Cerebellar nuclear complex (tissue), 1 donor: ENCODE measurements at places on chromosomes 4 and X.

DNA sequence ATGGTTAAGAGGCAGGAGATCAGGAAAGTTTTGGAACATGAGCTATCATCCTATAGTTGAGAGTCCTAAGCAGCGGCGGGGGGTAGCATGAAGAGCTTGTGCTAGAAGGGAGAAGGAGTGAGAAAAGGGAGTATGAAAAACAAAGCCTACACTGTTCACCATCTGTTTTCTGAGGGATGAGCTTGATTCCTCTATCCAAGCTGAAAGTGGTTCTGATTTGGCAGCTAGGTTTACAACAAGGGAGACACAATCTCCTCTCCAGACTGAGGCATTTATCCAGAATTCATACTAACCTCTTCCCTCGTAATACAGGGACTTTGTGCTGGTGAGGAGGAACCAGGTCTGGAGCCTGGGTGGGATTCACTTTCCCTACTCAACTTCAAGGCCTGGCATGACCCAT lies 23.5 kb downstream of the TSC22D3 start:
- no peak for DNase-seq

- no peak for DNase-seq
Observed at GRCh38 chr4:16136827-16137226, 53.0 kb upstream of the PROM1 start.

DNA sequence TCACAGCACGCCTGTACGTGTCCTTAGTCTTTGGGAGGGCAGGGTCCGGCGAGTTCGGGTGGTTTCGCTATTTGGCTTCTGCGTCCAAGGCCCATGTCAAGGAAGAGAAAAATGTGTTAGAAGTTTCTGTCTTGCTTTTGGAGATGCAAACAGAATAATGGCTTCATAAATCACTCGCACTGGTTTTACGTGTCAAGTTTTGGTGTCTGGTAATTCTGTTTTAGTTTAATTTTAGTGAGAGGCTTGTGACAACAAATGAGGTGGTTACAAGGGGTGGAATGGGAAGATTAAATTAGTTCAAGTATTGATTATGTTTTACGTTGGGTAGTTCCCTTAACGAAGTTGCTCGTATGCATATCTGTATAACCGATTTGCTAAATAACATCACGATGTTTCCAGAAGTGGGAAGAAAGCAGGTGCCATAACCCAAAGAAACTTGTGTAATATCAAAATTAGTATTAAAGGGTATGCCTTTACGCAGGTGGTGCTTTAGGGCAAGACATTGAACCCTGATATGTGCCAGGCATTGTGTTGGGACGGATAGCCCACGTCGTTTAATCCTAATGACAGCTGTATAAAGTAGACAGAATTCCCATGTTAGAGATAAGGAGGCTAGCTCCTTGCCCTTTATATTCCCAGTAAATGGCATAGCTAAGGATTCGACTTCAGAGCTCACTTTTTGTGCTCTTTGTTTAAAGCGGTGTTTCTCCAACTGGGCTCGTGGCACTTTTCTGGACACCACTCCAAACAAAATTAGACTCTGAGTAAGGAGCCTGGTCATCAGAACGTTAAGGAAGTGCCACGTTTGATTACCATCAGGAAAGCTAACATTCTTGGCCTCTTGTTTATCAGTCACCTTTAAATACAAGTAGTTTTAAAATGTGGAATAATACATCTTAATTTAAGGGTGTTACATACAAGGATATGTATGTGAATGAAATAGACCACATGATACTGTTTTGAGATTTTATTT lies 843 bp downstream of the RPL34 start:
- no peak for DNase-seq

- no peak for DNase-seq
Observed at GRCh38 chr4:31455612-31456011, 735.4 kb downstream of the PCDH7 start.

GRCh38 chr4:38367642-38368174 lies 296.3 kb upstream of the KLF3 start:
- no peak for DNase-seq

- DNase-seq = no peak
Observed at GRCh38 chr4:78689261-78689660, 86.9 kb upstream of the BMP2K start.

GRCh38 chr4:153428941-153429475 lies 37.2 kb upstream of the TMEM131L start:
- DNase-seq = no peak

- no peak for DNase-seq
Observed at GRCh38 chr4:150286656-150287055, 208.4 kb downstream of the DCLK2 start.

DNA sequence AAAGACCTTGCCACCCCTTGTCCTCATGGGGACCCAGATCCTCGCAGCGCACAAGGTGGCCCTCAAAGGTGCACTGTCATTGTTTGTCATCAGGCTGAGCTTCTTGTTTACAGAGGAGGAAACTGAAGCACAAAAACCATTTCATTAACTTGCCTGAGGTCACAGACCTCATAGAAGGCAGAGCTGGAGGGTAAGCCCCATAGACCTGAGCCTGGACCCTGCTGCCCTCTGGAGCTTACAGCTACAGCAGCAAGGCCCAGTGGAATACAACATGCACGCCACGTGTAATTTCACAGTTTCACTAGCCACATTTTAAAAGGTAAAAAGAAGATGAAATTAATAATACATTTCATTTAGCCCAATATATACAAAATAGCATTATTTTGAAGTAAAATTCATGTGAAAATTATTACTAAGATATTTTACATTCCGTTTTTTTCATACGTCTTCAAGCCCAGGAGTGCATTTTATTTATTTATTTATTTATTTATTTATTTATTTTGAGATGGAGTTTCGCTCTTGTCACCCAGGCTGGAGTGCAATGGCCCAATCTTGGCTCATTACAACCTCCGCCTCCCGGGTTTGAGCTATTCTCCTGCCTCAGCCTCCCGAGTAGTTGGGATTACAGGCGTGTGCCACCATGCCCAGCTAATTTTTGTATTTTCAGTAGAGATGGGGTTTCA lies 8.8 kb downstream of the JAKMIP1 start:
- no peak for DNase-seq

GRCh38 chr4:68655764-68656444 lies 14.5 kb downstream of the UGT2B15 start:
- DNase-seq = no peak

- DNase-seq = no peak
Observed at GRCh38 chr4:120277391-120277790, 210.7 kb upstream of the MAD2L1 start.

GRCh38 chr4:39544580-39545315 lies 17.5 kb upstream of the UGDH start:
- DNase-seq = no peak

- no peak for DNase-seq
Observed at GRCh38 chr4:157667836-157668235, 447.3 kb downstream of the GRIA2 start.

DNA sequence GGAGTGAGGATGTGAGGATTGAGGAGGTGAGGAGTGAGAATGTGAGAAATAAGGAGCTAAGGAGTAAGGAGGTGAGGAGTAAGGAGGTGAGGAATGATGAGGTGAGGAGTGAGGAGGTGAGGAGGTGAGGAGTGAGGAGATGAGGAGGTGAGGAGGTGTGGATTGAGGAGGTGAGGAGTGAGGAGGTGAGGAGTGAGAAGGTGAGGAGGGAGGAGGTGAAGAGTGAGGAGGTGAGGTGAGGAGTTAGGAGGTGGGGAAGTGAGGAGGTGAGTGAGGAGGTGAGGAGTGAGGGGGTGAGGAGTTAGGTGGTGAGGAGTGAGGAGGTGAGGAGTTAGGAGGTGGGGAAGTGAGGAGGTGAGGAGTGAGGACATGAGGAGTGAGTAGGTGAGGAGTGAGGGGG lies 74.8 kb upstream of the MXD4 start:
- no peak for DNase-seq

DNA sequence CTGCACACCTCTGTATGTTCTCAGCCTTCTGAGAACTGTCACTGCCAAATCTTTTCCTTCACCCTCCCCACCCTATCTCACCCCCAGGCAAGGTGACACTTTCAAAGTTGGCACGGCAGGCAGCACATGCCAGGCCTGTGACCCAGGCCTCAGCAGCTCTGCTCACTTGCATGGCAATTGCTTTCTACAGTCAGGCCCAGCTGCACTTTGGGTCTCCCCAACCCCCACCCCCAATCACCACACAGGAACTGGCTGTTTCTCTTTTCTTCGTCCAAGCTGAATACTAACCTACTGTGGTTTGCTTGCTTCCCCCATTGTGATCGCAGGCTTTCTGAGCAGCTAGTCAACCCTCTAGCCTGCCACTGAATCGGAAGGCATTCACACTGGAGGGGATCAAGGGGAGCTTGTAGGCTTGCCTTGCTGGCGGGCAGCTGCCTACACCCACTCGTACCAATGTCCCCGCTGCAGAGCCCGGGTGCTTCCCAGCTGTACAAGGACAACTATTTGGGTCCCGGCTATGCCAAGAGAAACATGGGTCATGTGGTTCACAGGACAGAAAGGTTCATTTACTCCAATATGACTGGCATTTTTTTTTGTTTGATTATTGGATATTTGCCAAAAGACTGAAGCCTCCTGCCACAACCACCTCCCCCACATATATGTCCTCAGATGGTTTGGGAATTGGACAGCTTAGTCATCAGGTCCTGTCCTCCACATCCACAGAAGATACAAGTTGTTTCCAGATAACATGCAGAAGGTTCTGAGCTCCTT lies 28.1 kb downstream of the SLC25A43 start:
- no peak for DNase-seq

DNA sequence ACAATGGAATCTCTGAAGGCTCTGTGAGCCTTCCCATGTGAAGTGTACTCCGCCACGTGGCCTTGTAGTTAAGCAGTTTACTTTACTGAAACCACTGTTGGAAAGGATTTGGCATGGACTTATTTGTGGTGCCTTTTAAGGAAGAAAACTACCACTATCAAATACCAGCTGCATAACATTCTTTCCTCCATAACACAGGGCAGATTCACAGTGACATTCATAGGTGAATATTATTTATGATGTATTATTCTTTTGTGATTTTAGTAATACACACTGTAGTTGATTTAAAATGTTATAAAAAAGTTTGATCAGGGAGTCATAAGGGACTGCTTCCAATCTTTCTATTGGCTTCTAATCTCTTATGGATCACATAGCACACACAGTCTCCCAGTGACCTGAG lies 192.5 kb upstream of the AGTR2 start:
- no peak for DNase-seq

GRCh38 chrX:103211012-103211715 lies 3.7 kb upstream of the BEX4 start:
- no peak for DNase-seq

GRCh38 chrX:41265615-41266014 lies 68.3 kb upstream of the DDX3X start:
- no peak for DNase-seq

DNA sequence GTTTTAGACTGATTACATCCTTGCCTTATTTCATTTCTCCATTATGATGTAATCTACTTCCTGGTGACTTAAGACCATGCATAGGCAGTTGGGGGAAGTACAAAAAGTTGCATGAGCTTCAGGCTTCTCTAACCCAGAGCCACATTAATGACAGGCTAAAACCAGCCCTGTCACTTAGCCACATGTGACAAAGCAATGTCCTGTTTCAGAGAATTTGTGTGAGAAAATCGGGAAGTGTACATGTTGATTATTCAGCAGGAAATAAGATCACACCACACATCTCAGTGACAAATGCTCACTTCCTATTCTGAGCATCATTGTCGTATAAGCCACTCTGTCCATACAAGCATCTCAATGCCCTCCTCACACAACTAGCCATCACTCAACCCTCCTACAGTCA lies 98.5 kb upstream of the MAGEB16 start:
- DNase-seq = no peak

- DNase-seq = no peak
Observed at GRCh38 chrX:136847874-136848273, 32.7 kb downstream of the RBMX start.

DNA sequence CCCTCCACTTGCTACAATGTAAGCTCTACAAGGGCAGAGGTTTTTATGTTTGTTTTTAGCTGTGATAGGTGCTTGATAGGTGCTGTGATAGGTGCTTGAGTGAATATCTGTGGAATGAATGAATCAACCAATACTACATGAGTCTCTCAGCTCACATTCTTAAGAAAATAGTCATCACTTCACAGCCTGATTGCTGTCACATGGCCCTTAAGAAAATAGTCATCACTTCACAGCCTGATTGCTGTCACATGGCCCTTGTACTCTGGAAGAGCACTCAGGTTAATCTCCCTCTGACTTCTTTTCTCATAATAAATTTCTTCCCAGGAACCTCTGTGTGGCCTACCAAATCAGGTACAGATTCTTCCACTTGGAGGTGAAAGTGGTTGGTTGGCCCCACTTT lies 335.2 kb downstream of the TENM3 start:
- no peak for DNase-seq

- DNase-seq = no peak
Observed at GRCh38 chrX:140799216-140799615, 89.7 kb downstream of the LINC00632 start.

GRCh38 chrX:71930298-71930697 lies 19.7 kb downstream of the NHSL2 start:
- no peak for DNase-seq

- no peak for DNase-seq
Observed at GRCh38 chr4:85431156-85431555, 43.8 kb upstream of the ARHGAP24 start.

- no peak for DNase-seq
Observed at GRCh38 chr4:118801895-118802575, 33.9 kb downstream of the SEC24D start.

- DNase-seq = no peak
Observed at GRCh38 chr4:173807347-173807746, 277.3 kb upstream of the HAND2 start.

DNA sequence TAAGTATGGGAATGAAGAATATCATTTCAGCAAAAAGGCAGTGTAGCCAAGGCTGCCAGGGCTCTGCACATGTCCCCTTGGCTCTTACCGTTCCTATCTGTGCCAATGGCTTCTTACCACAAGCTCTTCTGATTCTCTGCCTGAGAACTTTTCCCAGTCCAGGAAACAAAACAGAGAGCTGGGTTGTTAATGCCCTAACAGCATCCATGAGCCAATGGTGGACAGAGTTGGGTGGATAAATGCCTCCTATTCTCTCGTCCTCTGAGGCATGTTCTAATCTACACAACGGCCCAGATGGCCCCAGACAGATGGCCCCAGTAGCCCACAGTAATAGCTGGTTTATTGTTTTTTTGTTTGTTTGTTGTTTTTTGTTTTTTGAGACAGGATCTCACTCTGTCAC lies 28.0 kb downstream of the SCD5 start:
- DNase-seq = peak; percentile 39

DNA sequence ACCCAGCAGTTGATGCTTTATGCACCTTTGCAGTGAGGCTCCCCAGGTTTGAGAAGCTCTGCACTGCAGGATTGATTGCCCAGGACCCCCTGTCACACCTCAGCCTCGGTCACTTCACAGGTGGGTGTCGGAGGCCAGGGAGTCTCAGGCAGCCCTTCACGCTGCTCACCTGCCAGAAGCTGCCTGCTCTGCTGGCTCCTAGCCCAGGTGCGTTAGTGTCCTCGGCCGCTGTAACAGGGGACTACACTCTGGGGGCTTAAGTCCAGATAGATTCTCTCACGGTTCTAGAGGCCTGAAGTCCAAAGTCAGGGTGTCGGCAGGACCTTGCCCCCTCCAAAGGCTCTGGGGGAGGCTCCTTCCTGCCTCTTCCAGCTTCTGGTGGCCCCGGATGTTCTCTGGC lies 79.9 kb downstream of the CPZ start:
- no peak for DNase-seq
